Osteocyte (in vitro differentiated cells): ENCODE measurements at places on chromosomes 4 and X.

- DNase-seq, result no peak
Observed at GRCh38 chr4:144647590-144647989, 1.6 kb downstream of the HHIP start.

DNA sequence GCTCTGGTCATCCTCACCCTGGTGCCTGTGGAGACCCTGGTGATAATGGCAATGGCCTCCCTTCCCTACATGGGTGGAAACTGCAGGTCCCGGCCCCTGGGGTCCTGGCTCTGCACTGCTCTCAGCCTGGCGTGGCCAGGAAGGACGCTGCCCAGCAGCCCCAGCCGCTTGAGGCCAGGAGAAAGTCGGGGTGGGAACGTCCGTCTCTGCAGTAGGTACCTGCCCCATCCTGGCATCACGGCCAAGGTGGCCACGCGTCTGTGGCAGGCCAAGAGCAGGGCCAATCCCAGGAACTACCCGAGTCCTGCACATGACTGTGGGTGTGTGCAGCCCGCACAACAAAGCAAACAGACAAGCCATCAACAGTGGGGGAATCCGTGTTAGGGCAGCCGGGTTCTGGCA is 33.8 kb downstream of the FGFRL1 start:
- DNase-seq, result no peak

- no peak for DNase-seq
Observed at GRCh38 chrX:44344194-44344593, 722 bp upstream of the EFHC2 start.

DNA sequence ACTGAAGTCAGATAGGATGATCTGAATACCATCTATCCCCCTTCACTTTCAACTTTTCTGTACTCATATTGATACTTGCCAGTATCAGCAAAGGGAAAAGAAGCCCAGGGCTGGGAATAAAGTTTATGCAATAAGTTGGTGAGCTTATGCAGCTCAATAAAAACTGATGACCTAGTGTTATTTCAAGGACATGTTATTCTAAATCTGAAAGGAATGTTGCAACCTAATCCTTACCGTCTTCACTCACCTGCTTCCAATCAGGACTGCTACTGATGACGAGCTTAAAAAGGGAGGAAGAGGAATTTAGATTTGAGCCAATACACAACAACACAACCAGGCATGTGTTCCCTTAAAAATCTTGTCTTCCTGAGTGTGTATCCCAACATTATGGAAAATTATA is 419.9 kb downstream of the SPRY1 start:
- no peak for DNase-seq

- DNase-seq, result no peak
Observed at GRCh38 chr4:3706565-3707422, 59.4 kb upstream of the ADRA2C start.

- no peak for DNase-seq
Observed at GRCh38 chrX:40120838-40121580, 23.3 kb upstream of the BCOR start.

DNA sequence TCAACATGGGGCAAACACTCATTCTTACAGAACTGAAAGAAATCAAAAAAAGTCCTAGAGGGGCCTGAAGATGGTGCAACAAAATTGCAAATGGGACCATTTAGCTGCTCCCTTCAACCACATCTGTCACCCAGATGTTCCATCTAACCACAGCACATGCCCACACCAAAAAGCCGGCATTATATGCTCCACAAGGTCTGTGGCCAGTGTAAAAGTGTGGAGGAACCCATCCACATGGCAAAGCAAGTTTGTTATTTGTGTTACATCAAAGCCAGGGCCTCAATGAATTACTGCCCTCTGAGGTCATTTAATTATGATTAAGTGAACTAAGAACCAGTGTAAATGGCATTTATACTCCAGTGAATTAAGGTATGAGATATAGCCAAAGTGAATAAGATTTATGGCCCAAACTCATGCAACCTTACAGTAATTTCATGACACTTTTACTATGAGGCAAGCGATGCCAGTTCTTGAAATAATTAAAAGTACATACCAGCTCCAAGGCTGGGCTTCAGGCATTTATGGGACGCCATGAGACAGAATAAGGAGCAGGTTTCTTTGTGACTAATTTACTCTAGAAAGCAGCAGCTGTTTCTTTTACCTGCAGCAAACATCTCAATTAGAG is 48.7 kb upstream of the FGF16 start:
- DNase-seq, result no peak

DNA sequence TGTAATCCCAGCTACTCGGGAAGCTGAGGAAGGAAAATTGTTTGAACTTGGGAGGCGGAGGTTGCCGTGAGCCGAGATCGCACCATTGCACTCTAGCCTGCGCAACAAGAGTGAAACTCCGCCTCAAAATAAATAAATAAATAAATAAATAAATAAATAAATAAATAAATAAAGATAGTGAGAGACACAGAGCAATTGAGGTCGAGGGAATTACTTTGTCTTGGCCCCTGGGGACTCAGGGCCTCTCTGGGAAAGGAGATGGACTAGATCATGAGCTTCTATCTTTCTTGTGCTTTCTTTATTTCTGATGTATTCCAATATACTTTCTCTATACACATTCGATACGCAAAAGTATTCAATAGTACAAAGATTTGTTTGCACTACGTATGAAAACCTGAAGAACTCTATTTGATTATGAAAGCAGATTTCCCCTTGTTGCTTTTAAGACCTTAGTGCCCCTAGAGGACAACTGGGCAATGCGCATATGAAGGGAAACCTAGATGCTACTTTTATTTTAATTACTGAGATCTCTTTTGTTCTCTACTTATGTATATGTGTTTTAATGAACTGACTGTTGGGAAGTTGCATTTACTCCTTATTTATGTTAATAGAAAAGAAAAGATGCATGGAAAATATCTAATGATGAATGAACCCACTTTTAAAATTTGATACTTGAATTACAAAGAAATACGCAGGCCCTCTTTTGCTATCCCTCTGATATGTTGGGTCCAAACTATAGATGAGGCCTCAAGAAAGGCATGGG is 12.8 kb upstream of the ELOVL6 start:
- no peak for DNase-seq

- DNase-seq, result peak; percentile 92
Observed at GRCh38 chr4:173252024-173252935, 81.9 kb downstream of the HMGB2 start.

- DNase-seq, result no peak
Observed at GRCh38 chrX:72299891-72300630, 5.7 kb downstream of the CITED1 start.

GRCh38 chr4:128868758-128869157 is 59.3 kb downstream of the JADE1 start:
- no peak for DNase-seq

- peak; percentile 90 for DNase-seq
Observed at GRCh38 chrX:48891402-48892288, 5.9 kb downstream of the TIMM17B start.

GRCh38 chr4:41977709-41978108 is 3.8 kb upstream of the DCAF4L1 start:
- DNase-seq, result no peak

GRCh38 chr4:117385526-117385925 is 300.1 kb upstream of the TRAM1L1 start:
- DNase-seq, result no peak

- no peak for DNase-seq
Observed at GRCh38 chr4:88866862-88867550, 169.4 kb upstream of the NAP1L5 start.

DNA sequence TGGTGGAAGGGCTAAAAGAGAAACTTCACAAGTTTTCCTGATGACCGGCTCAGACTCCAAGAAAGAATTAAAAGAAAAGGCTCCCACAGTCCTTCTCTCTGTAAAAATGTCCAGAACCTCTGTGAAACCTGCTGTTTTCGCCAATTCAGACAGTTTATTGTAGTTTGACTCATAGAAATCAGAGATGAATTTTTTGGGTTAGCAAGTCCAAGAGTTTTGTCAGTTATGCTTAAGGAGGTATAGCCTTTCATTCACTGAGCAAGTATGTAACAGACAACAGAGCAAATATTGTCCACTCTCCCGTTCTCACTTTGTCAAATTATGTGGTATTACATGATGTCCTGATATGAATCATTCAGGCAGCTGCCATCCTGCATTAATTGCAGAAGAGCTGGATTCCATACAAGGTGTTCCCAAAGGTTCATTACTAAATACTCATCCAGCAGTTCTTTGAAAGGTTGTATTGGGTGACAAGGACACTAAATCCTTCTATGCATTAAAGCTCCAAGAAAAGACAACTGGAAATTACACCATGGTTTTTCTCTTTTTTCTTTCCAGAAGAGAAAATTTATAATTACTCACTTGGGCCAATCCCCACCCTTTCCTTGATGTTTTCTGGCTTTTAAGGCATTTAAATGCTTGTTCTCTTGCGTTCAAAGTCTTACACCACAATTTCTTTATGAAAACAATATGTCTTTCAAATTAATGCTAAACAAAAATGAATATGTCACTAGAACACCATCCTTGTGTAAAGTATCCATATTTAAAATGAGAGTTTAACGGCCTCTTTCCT is 30.0 kb upstream of the PLAC1 start:
- DNase-seq, result no peak

DNA sequence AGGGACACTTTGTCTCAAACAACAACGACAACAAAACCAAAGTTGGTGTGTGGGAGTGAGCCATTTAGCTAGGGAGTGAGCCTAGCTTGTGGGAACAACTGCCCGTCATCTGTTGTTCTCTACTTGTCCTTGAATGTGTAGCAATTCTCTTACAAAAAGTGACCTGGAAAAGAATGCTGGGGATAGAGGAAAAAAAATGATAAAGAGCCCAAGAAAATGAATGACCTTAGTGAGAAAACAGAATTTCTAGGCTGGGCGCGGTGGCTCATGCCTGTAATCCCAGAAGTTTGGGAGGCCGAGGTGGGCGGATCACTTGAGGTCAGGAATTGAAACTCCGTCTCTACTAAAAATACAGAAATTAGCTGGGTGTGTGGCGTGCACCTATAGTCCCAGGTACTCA is 19.6 kb downstream of the SEPTIN6 start:
- no peak for DNase-seq

- DNase-seq, result no peak
Observed at GRCh38 chrX:138877746-138878145, 166.2 kb upstream of the FGF13 start.

DNA sequence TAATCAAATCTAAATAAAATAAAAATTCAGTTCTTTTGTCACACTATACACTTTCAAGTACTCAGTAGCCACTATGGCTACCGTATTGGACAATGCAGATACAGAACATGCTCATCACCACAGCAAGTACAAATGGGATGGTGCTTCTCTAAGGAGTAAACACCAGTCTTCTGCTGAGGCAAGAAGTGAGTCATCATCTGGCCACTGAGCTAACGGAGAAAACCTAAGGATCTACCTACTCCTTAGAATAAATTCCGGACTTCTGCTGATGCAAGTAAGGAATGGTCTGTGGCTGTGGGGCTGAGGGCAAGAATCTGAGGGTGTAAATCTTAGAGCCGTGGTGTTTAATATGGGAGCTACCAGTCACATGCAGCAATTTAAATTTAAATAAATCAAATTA is 11.3 kb upstream of the RBMXL3 start:
- no peak for DNase-seq

DNA sequence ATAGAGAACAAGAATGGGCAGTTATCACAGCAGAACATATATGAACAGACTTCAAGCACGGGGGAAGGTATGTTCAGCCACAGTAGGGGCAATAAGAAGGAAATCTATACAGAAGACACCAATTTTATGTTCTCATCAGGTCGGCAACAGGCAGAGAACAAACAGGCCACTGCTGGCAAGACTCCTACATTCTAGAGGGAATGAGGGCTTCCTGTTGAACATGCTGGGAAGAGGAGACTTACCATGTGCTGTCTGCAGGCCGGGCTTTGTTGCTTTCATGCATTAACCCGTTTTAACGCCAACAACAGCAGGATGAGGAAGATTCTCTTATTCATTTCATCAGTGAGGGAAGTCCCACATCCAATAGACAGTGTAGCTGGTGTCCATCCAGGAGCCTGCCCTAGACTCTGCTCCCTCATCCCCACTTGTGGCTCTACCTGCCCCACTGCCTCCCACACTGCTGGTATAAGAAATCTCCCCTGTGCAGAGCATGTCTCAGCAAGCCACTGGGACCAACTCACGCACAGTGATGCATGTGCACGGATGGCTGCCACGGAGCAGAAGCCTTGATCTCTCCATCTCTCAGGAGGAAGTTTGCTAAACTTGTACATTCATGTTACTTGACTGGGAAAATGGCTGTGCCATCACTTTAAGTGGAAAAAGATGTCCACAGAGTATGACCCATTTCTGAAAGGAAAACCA is 84.5 kb downstream of the ACOX3 start:
- DNase-seq, result no peak

GRCh38 chr4:33493231-33493630 is 2751.1 kb downstream of the ARAP2 start:
- DNase-seq, result no peak

DNA sequence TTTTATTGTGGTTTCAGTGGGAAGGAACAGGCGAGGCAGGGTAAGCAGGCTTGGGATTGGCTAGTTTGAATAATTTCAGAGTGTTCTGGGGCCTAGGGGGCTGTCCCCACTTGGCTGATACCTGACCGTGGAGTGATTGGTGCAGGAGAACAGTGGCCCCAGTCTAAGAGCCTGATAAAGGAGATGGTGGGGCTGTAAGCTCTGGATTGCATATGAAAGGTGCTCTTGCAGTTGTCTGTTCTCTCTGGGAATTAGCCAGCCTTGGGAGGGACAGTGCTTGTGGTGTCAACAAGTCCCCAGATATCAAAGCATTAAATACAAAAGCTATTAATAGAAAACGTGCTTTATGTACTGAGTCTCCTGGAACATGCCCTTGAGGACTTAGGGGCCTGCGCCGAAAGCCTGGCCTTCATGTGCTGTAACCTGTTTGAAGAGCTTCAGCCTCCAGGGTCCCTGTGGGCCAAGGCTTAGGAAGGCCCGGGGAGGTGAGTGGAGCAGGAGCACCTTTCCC is 30.4 kb upstream of the CLTRN start:
- peak; percentile 51 for DNase-seq

- no peak for DNase-seq
Observed at GRCh38 chrX:154515090-154515965, 704 bp downstream of the FAM3A start.

GRCh38 chr4:6368601-6369000 is 99.0 kb downstream of the WFS1 start:
- no peak for DNase-seq

- no peak for DNase-seq
Observed at GRCh38 chr4:56828784-56829535, 7.5 kb upstream of the SPINK2 start.

GRCh38 chrX:80578517-80579105 is 158.4 kb downstream of the TENT5D start:
- DNase-seq, result no peak

- DNase-seq, result no peak
Observed at GRCh38 chr4:90572996-90573395, 445.8 kb downstream of the CCSER1 start.

DNA sequence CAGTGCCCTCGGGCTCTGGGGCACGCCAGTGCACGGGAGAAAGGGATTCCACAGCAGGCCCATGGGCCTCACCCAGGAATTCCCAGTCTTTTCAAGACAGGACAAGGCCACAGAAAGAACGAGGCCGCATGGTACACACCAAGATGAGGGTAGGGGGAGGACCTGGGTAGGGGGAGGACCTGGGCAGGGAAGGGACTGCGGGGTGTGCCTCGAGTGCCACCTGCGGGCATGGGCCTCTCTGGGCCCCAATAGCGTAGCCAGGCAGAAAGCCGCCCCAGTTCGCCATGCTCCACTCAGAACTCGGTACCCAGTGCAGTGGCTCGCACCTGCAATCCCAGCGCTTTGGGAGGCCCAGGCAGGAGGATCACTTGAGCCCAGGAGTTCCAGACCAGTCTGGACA is 14.0 kb upstream of the DUSP9 start:
- DNase-seq, result no peak
